ENCODE measurements at places on chromosomes 2 and 18. TPM values are rescaled to one million over a fixed set of nuclear protein-coding genes. Genes with fewer than 3 reads are reported as not detected.
A peak's percentile ranks its signal among the peaks of the same experiment; 100 is the strongest.

Gene SMYD1
- not detected for total RNA-seq

- DNase-seq: no peak
Observed at GRCh38 chr2:186879312-186879711, 30.3 kb upstream of the ZSWIM2 start.

- peak; percentile 3 for DNase-seq
Observed at GRCh38 chr2:162731917-162732804, 106.4 kb downstream of the KCNH7 start.

- DNase-seq: no peak
Observed at GRCh38 chr2:195472501-195473234, 184.4 kb upstream of the SLC39A10 start.

Gene NAT8
- total RNA-seq: not detected

- DNase-seq: no peak
Observed at GRCh38 chr2:179442206-179442605, 177.6 kb upstream of the SESTD1 start.

- DNase-seq: no peak
Observed at GRCh38 chr2:1865716-1866234, 121.5 kb upstream of the PXDN start.

Gene IL1F10
- total RNA-seq: not detected

Gene GBX2
- total RNA-seq: 2.2 TPM

Gene ALPI
- total RNA-seq: not detected

- DNase-seq: peak; percentile 26
Observed at GRCh38 chr18:56984731-56985130, 162.2 kb upstream of the BOD1L2 start.

DNA sequence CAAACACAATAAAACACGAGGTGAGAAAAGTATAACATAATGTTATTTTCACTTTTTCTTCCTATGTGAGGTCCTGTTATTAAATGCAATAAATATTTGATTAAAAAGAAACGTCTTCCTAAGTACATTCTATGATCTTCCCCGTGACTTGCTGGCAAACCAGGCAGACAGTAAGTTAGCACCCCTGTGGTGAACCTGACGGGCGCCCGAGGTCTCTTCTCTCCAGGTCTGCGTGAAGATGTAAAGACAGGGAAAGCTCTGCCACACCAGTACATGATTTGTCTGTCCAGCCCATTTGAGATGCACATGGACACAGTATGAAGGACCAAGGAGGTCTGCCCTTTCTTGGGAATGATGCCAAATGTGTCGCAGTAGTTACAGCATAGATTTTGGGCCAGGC is 57.6 kb downstream of the PTH2R start:
- no peak for DNase-seq

- DNase-seq: no peak
Observed at GRCh38 chr2:151730262-151730975, 3.9 kb downstream of the NEB start.

- DNase-seq: no peak
Observed at GRCh38 chr2:63696496-63696895, 107.7 kb downstream of the MDH1 start.

DNA sequence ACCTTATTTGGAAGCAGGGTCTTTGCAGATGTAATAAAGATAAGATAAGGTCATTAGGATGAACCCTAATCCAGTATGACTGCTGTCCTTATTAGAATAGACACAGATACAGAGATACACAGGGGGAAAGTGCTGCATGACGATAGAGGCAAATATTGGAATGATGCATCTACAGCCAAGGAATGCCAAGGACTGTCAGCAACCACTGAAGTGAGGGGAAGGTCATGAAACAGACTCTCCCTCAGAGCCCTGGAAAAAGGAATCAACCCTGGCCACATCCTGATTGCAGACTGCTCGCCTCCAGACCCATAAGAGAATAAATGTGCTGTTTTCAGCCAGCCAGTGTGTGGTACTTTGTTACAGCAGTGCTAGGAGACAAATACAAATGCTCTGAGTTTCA is 14.8 kb downstream of the TMEM237 start:
- DNase-seq: no peak

DNA sequence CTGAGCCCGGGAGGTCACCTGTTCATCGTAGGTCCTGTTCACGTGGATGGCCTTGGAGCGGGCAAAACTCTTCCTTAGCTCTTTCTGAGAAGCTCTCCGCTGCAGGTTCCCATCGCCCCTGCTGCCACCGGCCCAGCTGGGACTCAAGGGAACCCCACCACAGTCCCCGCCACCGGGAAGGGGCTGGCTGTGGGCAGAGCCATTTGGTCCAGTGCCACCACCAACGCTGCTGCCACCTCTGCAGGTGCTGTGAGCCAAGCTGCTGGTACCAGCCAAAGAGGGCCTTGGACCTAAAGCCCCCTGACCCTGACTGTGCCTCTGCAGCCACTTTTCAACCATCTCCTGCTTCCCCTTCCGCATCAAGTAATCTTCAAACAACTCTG is 586 bp downstream of the PDE11A start:
- no peak for DNase-seq

GRCh38 chr18:40555914-40556313 is 1399.1 kb upstream of the PIK3C3 start:
- no peak for DNase-seq

DNA sequence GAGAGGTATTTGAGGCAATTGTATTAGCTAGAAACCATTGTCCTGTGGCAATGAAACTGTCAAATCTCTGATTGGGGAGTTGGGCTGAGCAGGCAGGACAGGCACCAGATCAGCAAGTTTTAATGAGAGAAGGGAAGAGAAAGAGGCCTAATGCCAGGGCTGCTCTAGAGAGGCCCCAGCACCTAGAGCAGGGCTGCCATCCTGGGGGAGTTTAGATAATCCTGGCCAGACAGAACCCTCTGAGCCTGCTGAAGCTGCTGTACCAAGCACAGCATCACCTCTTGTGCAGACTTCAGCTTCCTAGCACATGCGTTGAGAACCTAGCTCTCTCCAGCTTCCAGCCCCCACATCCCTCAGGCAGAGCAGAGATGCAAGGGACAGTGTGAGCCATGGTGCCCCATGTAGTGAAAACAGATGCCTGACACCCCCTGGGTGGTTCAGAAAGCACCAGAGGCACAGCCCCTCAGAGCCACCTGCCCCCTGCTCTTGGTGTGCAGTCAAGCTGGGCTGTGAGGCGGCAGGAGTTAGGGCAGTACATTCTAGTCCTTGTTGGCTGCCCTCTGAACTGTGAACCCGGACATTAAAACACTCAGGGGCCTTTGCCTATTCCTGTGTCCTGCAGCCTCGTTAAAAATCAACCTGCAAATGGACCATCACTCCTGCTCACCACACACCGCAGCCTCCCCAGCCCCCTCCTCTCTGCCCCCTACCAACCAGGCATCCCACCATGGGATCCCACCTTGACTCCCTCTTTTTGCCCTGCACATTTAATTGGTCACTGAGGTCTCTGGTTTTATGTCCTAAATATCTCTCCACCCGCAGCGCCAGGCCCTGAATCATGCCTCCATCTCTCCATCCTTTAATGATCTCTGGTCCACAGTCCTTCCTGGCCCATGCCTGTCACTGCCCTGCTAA is 52.7 kb downstream of the ADD2 start:
- no peak for DNase-seq

DNA sequence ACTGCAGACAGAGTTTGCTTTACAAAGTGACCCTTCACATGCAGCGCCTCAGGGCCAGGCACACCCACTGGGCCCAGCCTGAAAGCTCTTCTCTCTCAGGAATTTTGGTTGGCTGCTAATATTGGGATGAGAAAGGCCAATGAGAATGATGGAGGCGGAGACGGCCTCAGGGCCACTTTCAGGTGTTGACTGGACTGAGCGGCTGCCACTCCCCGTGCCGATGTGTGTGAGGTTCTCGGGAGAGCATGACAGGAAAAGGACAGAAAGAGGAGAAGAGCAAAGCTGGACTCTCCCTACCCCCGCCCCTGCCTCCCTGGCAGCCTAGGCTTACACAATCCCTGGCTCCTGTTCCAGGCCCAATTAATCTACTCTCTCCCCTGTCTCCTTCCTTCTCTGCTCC is 155.7 kb downstream of the CELF4 start:
- DNase-seq: no peak

GRCh38 chr18:73264562-73264921 is 396.8 kb upstream of the NETO1 start:
- DNase-seq: no peak

- no peak for DNase-seq
Observed at GRCh38 chr2:235931676-235932075, 236.5 kb downstream of the GBX2 start.

DNA sequence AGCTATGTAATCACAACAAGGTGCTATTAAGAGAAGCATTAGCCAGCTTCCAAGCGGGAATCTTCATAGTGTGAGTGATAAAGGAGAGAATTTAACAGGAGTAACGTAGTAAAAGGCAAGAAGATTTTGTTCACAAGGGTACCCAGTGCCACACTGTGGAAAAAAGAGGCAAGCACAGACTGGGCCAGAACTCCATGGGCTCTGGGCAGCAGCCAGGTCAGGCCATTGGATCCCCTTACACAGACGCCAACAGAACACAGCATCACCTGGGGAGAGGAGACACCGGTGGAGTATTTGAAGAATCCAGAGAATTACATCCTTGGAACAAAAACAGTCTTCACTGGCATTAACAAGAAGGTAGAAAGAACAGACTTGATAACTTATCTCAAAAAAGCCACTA is 21.2 kb downstream of the AMER3 start:
- DNase-seq: no peak

Gene DHRS9
- total RNA-seq: 16.6 TPM

DNA sequence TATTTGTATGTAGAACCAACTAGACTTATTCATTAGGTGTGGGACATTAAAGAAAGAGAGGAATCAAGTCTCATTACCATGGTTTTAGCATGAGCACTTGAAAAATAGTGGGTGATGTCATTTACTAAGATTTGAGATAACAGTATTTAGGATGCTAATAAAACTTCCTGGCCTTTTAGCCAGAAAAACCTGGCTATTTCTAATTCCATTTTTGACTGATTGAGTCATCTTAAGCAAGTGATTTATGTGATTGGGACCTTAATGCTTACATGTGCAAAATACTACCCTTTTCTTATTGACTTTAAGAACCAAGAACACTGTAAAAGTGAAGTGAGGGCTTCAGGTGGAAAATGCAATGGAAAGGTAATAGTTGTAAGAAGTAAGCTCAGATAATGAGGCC is 196.8 kb upstream of the SESTD1 start:
- no peak for DNase-seq

Gene GREB1
- 0.54 TPM for total RNA-seq

- no peak for DNase-seq
Observed at GRCh38 chr2:215557701-215558100, 121.8 kb upstream of the FN1 start.

GRCh38 chr18:13406736-13407135 is 188.2 kb downstream of the LDLRAD4 start:
- no peak for DNase-seq

DNA sequence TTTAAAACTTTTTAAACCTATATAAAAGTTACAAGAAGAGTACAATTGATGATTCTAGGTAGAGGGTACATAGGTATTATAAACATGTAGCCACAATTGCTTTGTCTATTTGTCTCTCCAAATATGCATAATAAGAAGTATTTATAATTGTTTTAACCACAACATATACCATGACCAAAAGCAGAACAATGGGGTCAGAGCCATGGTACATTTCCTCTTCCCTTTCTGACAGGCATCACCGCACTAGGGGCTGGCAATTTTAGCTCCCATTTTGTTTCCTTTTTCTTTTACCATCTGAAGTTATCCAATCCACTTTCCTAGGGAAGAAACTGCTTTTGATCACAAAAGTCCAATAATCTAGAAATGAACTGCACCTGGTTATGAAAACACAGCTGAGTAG is 49.3 kb downstream of the TMX3 start:
- DNase-seq: no peak

DNA sequence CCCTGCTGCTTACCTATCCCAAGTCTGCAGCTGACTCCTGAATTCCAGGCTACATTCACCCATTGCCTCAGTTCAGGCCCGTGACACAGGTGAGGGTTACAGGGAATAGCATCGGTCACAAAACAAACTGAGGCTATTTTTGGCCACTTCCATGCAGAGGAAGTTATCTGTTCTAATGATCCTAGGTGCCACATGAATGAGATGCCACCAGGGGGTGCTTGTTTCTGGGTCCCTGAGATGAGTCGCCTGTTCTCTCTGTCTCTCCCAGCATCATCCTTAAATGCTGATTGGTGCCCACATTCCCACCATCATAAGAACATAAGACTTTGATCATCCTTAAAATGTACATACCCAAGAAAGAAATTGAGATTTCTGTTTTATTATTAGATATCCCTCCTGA is 119.0 kb upstream of the CELF4 start:
- DNase-seq: no peak

DNA sequence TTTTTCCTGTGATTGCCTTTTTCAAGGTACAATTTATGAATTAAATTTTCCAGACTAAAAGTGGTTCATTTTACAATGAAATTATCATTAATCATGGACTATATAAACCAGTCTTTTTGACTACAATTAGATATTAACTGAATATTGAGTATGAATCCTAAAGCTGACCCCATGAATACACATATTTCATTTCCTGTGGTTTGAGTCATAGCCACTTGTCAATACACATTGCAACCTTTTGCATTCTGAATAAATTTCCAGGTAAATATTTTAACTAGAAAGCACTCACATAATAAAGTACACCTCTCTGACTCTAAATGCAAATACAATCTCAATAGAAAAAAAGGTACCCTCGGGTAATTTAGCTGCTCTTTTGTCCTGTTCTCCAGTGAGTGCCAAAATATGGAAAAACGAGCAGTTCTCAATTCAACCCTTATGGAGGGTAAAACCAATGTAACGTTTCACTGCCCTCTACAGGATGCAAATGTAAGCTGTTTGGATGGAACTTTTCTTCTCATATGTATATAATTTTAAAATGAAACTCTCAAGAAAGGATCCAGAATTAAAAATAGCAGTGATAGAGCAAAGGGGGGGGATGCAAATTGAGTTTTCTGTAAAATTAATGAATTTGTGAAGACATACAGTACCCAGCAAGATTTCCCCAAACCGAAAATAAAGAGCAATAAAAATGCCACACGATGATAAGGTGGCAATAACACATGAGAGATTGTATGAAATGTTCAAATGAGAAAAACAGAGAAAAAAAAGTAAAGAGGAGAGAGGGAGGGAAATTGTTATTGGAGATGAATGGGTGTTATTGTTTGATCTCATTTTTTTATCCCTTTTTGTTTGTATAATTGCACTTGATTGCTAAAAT is 1795.7 kb upstream of the PIK3C3 start:
- DNase-seq: peak; percentile 24

Gene TMEM17
- total RNA-seq: 3.3 TPM

DNA sequence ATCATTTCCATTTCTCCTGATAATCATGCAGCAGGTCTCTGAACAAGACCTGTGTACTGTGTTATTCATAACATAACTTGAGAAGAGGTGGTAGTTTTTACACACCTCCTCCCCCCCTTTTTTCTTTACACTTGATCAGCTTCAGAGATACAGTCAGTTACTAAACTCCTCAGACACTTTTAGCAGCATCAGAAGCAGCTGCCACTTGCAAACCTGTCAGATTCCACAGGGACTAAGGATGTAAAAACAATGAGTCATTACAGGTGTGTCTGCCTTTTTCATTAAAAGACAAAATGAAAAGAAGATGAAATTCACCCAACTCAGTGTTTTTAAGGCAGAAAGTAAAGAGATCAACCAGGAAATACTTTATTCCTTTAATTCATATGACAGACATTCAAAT is 254.0 kb downstream of the NRXN1 start:
- no peak for DNase-seq
